ENCODE measurements at places on chromosomes 3 and 15. TPM values are rescaled to one million over a fixed set of nuclear protein-coding genes. Genes with fewer than 3 reads are reported as not detected.

Gene SMCO1
- total RNA-seq = not detected

Gene PSTPIP1
- total RNA-seq = 24.8 TPM

Gene FBXL2
- total RNA-seq = 4.9 TPM

Gene GADL1
- not detected for total RNA-seq

Gene KIF15
- total RNA-seq = 0.42 TPM

GRCh38 chr3:55607175-55607574 lies 120.1 kb upstream of the WNT5A start:
- DNase-seq = no peak

- DNase-seq = no peak
These were observed 11.4 kb downstream of the PRR20G start for GRCh38 chr3:127276396-127276795.

GRCh38 chr15:65182538-65182937 lies 2.6 kb downstream of the CLPX start:
- no peak for DNase-seq

DNA sequence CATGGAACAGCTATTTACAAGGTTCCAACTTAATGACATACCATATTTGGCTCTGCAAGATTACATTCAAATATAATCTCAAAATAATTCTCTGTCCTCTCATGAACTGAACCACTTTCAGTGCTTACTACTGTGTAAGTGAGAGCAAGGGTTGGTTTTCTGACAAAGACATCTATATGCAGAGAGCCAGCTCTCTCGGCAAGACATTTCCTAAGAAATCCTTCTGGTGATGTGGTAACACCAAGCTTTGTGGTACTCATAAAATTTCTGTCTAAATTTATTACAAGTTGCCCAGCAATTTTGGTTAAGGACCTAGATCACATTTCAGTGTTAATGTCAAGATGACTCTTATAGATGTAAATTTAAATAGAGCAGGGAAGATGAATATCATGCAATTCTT lies 184.9 kb downstream of the GAP43 start:
- no peak for DNase-seq

- DNase-seq = no peak
These were observed 20.6 kb downstream of the CD80 start for GRCh38 chr3:119538772-119539171.

- no peak for DNase-seq
These were observed 65.0 kb downstream of the IFT57 start for GRCh38 chr3:108157273-108157672.

DNA sequence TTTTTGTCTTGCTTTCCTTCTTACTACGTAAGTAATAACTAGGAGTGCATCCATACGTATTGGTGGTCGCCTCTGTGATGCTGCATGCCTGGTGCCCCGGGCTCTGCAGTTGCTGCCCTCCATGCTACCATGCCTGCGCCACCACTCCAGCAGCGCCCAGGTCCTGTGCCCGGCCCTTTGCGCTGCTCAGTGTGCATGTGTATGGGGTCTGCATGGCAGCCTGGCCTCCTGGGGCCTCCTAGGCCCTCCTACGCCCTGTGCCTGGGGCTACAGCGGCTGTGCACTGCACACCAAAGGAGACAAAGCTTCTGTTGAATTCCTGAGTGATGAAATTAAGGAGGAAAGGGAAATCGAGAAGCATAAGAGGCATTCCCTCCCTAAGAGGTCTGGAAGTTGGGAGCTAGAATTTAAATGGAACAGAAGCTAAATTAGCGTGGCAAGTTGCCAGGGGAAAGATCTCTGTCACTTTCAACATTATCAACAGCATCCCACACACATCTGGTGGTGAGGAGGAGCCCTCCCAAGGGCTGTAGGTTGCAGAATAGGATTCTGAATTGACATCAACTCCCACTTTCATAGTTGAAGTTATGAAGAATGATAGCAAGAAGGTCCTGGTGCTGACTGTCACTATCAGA lies 275.0 kb upstream of the CHRM5 start:
- DNase-seq = no peak

DNA sequence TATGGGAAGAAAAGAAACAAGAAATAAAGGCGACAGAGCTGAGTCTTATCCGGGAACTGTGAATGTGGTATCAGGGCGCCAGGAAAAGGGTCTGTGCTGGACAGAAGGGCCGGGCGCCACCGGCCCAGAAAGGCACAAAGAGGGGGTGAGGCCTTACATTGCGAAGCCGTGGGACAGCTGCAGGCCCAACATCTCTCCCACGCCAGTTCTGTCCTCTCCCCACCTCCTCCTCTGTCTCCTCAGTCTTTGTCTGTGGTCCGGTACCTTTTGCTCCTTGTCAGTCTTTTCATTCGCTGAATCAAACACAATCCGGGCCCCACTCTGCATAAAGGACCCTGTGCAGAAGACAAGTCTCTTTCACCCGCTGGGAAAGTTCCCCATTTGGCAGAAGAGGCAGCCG lies 81.8 kb downstream of the LRIG1 start:
- no peak for DNase-seq

GRCh38 chr15:71662306-71662705 lies 148.0 kb upstream of the NR2E3 start:
- no peak for DNase-seq

All from mesenteric fat pad (tissue), 1 donor.